ENCODE measurements at places on chromosomes 1 and 21.

DNA sequence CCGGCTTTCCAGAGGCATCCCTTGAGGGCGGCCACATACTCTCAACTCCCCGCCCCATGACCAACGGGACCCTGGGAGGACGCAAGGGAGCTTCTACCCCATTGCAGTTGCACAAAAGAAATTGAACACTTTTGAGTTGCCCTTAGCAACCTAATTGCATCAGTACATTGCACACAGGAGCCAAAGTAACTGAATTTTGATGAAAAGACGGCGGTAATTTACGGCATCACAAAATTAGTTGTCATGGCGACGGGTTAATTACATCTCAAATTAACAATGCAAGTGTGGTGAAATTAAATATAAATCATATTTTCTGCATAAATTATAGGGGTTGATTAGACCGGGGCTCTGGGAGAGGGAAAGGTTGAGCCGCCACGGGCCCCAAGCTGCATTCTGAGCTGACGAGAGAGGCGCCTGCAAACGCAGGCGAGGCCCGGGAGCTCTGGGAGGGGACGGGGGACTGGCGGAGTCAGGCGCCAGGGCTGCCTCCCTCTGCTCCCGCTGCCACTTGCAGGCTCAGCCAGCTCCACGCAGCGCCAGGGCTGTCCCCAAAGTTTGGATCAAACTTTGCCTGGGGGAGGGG is 61.4 kb downstream of the CASZ1 start:
- no peak for DNase-seq

- no peak for DNase-seq
Measured at GRCh38 chr1:154856049-154856448, 14.0 kb downstream of the KCNN3 start.

DNA sequence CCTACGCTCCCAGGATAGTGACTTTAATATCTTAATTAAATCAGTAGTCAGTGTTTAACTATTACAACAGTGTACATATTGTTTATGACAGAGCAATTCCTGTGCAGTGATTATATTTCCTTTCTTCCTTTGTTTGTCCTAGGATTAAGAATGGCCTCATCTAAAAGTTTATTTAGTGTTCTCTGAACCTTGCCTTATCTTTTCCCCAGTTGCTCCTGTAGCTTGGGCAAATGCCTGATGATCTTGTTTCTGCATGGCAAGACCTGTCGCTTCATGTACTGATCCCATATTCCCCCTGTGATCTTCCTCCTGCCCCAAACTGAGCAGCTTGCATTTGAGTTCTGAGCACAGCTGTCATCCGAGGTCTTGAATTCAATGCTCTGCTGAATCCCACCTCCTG is 69.1 kb upstream of the STUM start:
- no peak for DNase-seq

DNA sequence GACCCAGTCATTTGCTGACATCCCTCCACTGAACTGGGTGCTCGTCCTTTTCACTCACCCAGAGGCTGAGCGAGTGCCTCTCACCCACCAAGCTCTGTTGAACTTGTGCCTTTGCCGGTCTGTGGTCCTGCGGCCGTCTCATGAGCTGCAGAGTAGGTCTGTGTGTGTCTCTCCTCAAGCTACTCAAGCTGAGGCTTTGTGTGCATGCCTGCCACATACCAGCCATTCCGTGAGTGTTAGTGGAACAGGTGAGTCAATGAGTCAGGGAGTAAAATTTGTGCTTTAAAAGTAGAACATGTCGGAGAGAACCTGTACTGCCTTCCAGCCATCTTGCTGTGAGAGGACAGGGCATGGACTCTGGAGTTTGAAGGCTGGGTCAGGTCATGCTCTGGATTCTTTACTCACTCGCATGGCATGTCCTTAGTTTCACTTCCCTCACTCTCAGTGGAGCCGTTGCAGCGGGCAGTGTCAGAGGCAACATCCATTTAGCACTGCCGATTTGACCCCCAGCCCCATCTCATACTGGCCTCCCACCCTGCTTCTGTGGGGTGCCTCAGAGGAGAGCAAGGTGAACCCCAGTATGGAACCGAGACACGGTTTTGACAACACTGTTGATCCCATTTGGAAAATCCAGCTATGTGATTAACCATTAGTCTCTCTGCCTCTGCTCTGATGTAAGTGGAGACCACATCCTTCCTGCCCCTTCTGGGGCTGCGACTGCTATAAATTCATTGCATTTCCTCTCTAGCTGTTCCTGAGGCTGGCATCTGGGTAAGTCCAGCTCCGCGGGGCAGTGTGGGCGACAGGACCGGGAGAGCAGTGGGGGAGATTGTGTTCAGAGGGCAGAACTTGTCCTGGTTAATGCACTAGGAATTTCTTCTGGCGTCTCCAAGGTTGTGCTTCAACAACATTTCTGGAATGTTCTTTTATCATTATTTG is at the start of gene NLRP3:
NLRP3 (plus strand) TSS at position 751 of the 939 bp plus-strand sequence. CDS start 2,628 bp downstream, outside the sequence.
- DNase-seq, result no peak

GRCh38 chr1:159040893-159041724 is 31.4 kb downstream of the IFI16 start:
- DNase-seq, result no peak

- no peak for DNase-seq
Measured at GRCh38 chr1:110250008-110250407, 39.9 kb downstream of the KCNC4 start.

GRCh38 chr1:207244409-207244801 is 77.1 kb upstream of the CD55 start:
- no peak for DNase-seq

DNA sequence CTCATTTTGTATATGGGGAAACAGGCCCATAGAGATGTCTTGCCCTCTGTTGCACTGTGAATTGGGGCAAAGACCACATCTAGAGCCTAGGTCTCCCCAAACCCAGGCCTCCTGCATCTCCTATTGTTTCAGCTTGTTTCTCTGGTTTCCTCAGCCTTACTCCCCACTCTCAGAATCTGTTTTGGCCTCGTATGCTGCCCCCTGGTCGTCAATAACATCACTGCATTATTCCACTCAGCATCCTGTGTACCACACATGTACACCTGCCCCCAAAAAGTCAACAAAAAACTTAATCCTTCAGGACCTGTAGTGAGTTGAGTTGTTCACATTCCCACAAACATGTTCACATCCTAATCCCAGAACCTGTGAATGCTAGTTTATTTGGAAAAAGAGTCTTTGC is 184.8 kb downstream of the BRINP2 start:
- DNase-seq, result no peak

DNA sequence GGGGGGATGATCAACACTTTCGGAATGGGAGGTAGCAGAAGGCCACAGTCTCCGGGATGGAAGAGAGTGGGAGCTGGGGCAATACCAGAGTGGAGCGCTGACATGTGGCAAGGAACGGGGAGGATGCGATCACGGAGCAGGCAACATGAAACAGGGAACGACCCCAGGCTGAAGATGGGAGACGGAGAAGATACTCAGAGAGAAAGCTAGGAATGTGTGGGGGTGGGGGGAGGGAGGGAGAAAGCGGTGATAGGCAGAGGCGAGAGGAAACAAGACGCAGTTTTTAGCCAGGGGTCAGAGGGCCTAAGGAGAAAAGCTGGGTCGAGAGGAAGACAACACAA is 577 bp downstream of the RAB3GAP2 start:
- DNase-seq, result no peak

GRCh38 chr1:24526940-24527542 is 24.4 kb downstream of the RCAN3 start:
- DNase-seq, result no peak

DNA sequence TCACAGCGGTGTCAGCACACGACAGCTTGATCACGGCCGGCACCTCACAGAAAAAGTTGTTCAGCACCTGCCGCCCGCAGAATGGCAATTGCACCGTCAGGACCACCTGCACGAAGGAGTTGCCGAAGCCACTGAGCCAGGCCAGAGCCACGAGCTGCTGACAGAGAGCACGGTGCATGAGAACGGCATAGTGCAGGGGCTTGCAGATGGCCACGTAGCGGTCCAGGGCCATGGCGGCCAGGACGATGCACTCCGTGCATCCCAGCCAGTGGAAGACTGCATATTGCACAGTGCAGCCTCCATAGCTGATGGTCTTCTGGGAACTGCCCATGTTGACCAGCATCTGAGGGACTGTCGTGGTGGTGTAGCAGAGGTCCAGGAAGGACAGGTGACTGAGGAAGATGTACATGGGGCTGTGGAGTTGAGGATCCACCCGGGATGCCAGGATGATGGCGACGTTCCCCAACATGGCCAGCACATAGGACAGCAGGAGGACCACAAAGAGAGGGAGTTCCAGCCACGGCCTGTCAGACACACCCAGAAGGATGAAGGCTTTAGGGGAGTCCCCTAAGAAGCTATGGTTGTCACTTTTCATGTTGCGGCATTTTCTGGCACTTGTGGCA is 6.4 kb downstream of the OR2B11 start:
- no peak for DNase-seq

DNA sequence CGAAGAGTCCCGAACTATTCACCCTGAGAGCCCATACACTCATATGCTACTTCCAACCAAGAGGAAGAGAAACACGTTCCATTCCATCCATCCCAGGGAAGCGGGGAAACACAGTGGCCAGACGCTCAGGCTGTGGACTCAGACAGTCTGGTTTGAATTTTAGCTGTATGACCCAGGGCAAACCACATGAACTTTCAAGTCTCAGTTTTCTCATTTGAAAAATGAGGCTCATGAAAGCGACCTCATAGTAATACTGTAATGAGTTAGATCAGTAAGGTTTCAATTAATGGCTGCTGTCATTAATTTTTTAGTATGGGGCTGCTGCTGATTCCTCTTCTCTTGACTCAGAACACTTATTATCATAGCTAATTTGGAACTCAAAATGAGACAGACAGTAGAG is 1.5 kb downstream of the FCRL4 start:
- no peak for DNase-seq

GRCh38 chr1:43786960-43787359 is 79.6 kb downstream of the ST3GAL3 start:
- DNase-seq, result no peak

DNA sequence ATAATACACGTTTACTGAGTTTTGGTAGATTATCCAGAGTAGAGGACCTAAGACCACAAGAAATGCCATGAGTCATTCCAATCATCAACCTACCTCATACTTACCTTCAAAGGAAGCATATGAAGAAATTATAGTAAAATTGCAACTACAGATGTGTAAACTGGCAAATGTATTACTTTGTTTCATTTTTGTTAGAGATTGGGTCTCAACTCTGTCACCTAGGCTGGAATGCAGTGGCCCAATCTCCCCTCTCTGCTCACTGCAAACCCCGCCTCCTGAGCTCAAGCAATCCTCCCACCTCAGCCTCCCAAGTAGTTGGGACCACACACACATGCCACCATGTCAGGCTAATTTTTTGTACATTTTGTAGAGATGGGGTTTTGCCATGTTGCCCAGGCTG is 5.2 kb downstream of the TMCO1 start:
- DNase-seq, result no peak

DNA sequence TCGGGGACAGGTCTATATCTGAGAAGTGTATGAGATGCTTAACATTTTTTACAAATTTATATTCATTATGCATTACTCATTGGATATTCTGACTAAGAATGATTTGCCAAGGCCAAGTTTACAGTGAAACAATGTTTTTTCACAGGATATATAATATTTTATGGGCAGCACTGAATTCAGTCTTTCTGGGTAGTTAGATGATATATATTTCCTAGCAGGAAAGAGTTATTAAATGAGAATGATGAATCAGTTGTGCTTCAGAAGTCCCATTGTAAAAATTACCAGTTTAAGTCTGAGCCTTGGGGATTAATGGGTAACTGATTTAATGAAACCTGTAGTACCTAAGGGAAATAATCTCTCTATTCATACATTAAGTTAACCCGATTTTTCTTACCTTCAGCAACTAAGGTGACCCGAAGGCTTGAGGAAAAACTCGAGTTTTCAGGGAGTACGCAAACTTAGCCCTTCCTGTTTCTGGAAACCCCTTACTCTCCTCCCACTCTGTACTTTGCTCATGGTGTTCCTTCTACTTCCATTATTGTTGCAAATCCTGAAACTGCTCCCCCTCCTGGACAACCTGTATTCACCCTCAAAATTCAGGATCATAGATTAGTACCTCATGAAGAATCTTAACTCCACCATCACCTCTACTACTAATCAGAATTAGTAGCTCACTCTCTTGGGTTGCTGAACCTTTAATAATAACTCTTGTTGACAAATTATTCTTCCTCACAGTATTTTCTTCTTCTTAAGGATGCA is 135.1 kb downstream of the AK5 start:
- DNase-seq, result no peak

DNA sequence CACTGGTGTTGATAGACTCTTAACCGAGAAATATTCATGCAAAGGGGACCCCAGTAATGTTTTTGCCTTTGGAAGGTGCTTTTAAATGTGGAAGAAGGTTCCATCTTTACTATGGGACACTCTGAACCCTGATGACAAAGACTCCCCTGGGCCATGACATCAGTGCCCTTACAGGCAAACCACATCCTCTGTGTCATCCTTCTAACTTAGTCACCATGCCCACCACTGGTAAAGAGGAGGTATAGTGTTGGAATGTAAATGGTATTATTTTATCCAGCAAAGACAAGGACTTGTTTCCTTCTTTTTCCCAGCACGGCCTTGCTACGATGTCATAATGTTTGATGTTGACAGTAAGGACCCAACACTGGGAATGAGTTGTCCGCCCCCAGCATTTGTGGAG is 12.6 kb downstream of the METTL13 start:
- peak; percentile 6 for DNase-seq

DNA sequence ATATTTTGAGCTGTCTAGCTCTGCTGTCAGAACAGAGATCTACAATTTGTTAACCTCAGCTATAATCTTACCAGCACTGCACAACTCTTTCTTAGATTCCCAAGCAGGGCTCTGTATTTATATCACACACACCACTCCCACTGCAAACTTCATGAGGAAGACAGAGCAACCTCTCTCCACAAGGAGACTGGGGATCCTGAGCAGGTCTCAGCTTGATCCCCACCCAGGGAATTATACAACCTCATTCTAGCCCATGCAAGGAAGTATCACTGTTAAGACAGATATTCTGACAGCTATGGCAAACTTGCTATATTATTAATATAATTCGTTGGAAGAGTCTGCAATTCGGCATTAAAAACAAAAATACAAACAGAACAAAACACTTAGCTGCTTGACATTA is 40.4 kb downstream of the EGLN1 start:
- no peak for DNase-seq

- no peak for DNase-seq
Measured at GRCh38 chr1:218447010-218447689, 102.0 kb downstream of the TGFB2 start.

GRCh38 chr1:185420588-185421081 is 103.6 kb upstream of the IVNS1ABP start:
- no peak for DNase-seq

DNA sequence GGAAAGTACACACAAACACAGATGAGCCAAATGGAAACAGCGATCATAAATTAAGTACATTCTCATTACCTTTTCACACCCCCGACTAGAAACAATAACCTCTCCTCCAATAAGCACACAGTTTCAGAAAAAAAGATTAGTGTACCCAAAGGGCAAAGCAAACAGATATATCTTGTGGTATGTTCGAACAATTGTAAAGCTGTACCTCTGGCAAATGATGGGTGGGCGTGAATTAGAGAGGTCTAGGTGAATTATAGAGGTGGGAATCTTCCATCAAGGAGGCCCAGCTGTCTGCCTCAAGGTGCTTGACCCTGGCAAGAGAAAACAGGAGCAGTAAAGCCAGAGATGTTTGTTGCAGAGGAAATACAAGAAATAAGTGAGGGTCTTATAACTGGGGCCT is 715.3 kb upstream of the NEGR1 start:
- no peak for DNase-seq

Measured in activated CD4-positive, CD25-positive, alpha-beta regulatory T cell (primary cell).